ENCODE measurements at places on chromosomes 6 and 20. TPM values are rescaled to one million over a fixed set of nuclear protein-coding genes. Genes with fewer than 3 reads are reported as not detected.

The CGA gene
- not detected for total RNA-seq

The ANGPT4 gene
- not detected for total RNA-seq

The OVOL2 gene
- not detected for total RNA-seq

The PTCRA gene
- not detected for total RNA-seq

The C6orf120 gene
- 50.4 TPM for total RNA-seq

The SSTR4 gene
- not detected for total RNA-seq

The PXT1 gene
- not detected for total RNA-seq

The SRMS gene
- total RNA-seq: not detected
